Fibroblast of skin of right quadriceps (primary cell): ENCODE measurements at places on chromosomes 4 and X.

DNA sequence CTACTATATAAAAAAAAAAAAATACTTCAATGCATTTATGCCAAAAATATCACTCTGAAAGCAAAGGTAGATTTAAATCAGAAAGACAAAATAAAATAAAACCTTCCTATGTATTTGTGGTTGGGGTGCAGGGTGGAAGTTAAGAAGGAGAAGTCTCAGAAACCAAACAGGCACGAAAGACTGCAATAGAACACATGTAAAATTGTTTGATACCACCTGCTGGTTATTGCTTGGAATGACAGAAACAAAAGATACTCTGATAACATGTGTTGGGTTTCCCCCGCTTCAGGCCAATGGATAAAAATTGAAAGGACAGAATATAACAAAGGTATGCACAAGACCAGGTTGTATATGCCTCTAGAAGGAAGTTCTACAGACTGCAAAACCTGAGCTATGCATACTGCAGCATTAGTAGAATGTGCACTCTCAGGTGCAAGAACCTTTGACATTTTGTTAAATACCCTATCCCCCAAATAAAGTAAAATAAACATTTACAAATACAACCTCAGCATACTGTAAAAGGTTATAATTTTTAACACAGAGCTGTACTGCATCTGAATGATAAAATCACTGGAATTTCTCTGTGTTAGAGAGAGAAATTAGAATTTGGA is 118.8 kb downstream of the GABRA2 start:
- peak; percentile 31 for DNase-seq

DNA sequence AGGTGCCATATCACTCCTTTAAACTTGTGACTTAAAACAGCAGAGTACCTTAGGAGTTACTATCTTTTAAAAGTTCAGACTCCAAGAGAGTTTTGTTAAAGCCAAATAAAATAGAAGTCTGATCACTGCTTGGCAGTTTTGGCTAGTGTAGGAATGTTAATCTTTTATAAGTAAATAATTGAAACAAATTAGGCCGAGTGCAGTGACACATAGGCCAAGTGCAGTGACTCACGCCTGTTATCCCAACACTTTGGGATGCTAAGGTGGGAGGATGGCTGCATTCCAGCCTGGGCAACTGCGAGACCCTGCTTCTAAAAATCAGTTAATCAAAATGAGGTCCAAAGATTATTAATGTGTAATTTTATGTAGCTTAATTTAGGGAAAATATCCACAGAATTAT is 37.2 kb downstream of the WDR44 start:
- DNase-seq = peak; percentile 3

DNA sequence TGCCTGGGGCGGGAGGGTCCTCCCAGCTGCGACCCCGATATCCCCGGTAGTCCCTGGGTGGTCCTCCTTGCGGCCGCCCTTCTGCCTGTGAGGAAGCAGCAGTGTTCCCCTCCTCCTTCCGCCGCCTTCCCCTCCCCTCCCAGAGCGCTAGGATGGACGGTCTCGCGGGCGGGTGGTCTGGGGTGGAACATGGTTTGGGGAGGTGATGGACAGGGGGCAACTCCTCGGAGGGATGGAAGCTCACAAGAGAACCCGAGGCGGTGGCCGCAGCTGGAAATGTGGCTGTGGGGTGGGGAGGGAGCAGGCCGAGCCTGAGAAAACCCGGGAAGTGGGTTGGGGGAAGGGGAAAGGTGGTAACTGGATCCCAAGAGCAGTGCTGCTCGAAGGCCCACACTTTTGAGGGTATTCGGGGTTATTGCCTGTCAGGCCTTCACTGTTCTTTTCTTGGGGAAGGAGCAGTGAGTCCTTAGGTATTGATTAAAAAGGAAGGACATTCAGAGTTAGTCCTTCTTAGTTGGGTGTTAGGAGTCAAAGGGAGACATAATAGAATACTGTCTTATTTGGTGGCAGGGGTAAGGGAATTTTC is 581 bp downstream of the UBE2K start:
- peak; percentile 39 for DNase-seq

GRCh38 chr4:146650034-146650433 is 11.3 kb downstream of the POU4F2 start:
- DNase-seq = no peak

DNA sequence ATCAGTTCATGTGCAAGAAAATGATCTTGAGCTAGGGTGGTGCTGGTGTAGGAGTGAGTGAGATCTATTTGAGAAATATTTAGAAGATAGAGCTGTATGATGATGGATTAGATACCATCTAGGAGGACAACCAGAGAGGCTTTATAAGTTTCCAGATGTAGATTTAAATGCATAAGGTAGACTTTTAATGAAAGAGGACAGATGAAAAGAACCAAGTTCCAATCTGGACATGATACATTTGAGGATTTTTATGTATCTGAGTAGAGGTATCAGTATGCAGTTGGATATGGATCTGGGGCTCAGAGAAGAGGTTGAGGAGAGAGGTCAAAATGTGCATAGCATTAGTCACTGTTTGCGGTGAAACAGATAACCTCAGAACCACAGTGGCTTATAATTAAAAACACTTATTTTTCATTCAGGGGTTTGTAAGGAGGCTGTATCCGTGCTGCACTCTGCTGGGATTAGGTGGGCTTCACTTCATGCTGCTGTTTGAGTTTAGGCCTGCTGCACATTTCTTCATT is 348.7 kb downstream of the BMPR1B start:
- peak; percentile 78 for DNase-seq

GRCh38 chrX:93454509-93454908 is 218.9 kb downstream of the NAP1L3 start:
- no peak for DNase-seq

DNA sequence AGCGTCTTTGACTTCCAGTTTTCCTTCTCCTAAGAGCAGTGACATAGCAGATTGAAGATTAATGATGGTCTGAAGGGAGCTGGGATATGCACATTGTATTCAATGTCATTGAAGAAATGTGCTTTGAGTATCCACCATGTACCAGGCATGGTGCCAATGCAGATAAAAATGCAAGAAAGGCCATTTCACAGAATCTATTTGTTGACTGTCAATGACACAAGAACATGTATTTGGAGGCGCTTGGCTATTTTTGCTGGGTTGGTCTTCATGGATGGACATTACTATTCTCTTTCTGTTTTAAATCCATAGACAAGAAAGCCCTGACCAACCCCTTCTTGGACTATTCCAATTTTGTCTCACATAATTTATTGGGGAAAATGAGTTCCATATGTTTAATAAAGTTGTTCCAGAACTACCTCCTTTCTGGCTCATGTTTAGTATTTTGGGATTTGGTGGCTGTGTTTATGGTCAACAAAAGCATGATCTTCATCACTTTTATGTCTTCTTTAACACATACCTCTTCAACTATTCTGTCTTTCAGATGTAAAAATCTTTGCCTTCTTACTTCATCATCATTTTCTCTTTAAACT is 174.5 kb downstream of the CPE start:
- DNase-seq = no peak

DNA sequence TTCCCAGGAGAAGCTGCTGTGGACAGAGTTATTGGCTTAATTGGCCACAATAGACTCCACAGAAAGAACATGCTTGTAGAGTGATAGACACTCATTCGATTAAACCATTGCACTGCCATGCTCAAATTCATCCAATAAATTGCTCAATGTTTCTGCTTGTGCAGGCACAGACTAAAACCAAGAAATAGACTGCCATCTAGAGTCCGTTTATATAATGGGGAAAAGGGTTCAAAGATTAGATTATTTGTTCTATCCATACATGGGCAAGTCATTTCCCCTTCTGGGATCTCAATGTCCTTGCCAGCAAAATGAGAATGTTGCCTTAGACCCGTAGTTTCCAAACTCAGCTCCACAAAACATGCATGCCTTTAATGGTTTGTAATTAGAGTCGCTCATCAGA is 8.7 kb downstream of the SMIM10 start:
- peak; percentile 53 for DNase-seq

DNA sequence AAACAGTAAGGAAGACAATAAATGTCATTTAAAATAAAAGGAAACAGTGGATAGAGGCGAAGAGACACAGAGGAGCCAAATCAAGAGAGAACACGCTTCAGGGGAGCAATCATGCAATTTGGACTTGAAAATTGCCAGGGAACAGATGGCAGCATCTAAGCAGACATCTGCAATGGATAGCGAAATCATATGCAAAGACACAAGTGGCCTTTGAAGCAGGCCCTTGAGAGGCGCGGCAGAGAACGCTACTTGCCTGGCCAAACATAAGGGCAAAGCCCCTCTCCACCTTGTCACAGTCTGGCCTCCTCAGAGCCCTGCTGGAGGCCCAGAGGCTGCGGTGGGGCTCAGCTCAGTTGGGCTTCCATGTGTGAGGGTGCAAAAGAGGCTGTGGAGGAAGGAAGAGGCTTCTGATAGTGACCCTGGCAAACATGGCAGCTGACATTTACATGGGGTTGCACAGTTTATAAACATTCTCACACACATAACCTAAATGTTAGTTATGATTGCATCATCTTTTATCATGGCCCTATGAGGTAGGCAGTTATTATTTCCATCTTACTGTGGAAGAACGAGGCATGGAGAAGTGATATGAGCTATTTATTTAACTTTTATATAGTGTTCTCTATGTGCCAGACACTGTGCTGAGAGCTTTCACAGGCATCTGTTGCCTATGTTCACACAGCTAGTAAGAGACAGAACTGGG is 18.3 kb downstream of the ADGRG4 start:
- no peak for DNase-seq

- DNase-seq = no peak
Observed at GRCh38 chr4:148292686-148293085, 149.5 kb downstream of the NR3C2 start.

DNA sequence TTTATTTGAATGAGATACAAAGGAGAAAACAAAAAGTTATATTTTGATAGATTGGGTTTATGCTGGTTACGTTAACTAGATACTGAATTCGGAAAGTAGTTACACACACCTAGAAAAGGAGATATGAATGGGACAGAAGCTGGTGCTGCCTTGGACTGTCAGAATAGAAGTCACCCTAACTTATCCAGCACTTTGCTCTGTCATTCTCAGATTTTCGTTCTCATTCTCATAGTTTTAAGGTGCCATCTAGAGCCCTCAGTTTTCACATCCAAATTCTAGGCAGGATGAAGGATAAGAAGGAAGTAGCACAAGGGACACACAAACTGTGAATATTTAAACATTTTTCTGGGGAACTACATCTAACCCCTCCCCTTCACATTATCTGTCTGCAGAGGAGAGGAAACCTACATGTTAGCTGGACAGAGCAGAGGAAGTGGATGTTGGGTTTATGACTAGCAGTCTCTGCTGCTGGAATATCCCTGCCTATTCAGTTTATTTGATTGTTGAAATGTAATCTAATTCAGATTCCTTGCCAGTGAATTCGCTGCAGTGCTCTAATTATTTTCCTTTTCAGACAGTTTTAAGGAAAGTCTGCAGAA is 521.9 kb downstream of the FAT4 start:
- no peak for DNase-seq

GRCh38 chrX:104085477-104085876 is 9.4 kb upstream of the TMSB15C start:
- no peak for DNase-seq

- DNase-seq = peak; percentile 1
Observed at GRCh38 chrX:95885074-95885473, 799.6 kb upstream of the DIAPH2 start.

GRCh38 chrX:47143894-47144625 is 442 bp downstream of the NDUFB11 start:
- DNase-seq = peak; percentile 36

GRCh38 chr4:42225286-42225685 is 72.8 kb upstream of the BEND4 start:
- no peak for DNase-seq

GRCh38 chr4:75028196-75028854 is 95.4 kb downstream of the PARM1 start:
- no peak for DNase-seq

- no peak for DNase-seq
Observed at GRCh38 chrX:23263892-23264291, 70.8 kb upstream of the PTCHD1 start.

DNA sequence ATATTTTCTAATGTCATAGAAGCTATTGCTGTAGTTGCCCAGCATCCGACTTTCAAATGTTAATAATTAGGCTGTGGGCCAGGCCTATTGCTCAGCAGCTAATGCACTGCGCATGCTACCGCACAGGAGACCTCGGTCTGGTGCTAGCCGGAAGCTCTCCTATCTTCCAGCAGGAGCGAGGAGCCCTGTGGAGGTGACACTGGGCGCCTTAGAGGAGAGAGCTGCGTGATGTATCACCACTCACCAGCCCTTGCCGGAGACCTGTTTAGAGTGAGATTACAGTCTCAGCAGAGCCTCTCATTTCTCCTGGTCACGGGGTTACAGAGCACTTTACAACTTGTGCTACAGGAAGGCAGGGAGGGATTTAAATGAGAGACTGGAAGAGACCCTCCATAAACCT is 31.1 kb upstream of the MID1IP1 start:
- no peak for DNase-seq

GRCh38 chrX:19350941-19351384 is 7.2 kb downstream of the PDHA1 start:
- no peak for DNase-seq
